Cortex of kidney (tissue), 1 donor: ENCODE measurements at places on chromosomes 7 and 10.

DNA sequence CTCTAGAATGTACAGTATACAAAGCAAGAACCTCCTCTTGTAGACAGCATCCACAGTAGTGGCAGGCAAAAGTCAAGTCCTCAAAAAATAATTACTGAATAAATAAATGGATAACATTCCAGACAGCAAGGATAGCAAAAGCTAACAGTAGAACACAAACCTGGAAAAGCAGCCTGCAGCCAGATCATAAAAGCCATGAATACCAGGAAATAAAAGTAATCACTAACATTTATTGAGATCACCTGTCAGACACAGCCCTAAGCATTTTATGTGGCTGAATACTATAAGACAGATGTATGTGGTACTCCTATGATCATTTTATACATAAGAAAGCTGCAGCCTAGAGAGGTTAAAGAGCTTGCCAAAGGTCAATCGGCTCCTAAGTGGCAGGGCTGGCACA is 34.0 kb downstream of the CUL2 start:
- DNase-seq: no peak

- no peak for DNase-seq
Measured at GRCh38 chr10:46254467-46254866, 32.3 kb upstream of the ANTXRL start.

DNA sequence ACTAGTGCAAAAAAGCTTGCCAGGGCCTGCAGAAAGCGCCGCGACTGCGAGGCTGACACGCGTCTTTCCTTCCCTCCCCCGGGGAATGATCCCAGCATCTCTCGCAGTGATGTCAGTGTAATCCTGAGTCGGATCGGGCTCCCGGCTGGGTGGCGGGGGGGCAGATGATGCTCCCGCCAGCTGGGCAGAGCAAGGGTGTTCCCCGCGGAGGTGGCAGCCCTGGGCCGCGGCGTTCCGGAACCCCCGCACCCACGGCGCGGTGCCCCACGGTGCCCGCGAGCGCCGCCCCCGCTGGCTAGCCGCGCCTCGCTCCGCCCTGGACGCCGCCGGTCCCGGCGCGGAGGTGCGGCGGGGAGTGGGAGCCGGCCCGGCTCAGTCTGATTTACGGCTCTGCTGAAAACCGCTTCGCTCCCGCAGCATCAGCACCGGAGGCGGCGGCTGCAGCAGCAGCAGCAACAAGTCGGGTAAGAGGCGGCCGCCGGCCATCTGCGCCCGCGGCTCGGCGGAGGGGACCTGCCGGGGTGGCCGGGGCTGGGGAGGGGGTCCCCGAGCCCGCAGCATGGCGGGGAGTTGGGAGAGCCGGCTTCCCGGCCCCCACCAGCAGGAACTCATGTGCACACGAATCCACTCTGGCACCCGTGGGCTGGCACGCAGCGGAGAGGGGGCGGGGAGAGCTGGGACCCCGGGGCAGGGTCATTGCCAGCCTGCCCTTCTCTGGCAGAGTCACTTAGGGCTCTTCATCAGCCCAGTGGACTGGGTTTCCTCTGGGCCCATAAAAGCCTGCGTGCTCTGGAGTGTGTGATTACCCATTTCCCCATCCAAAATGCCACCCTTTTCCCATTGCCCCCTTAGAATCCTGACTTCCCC is at the start of gene ZNF365:
ZNF365 (plus strand) TSS at position 375 of the 867 bp plus-strand sequence. CDS start 1,825 bp downstream, outside the sequence.
- no peak for DNase-seq

DNA sequence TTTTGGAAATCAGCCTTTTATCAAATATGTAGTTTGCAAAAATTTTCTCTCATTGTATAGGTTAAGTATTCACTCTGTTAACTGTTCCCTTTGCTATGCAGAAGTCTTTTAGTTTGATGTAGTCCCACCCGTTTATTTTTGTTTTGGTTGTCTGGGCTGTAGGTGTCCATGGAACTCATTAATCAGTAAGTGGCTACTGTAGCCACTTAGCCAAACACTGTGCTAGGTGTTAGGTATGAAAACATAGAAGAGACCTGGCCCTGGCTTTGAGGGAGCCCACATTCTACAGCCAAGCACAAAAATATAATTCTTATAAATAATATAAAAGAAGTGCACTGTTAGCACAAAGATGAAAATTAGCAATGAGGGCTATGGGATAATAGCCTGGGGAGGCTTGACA is 133.5 kb downstream of the ETV1 start:
- no peak for DNase-seq

DNA sequence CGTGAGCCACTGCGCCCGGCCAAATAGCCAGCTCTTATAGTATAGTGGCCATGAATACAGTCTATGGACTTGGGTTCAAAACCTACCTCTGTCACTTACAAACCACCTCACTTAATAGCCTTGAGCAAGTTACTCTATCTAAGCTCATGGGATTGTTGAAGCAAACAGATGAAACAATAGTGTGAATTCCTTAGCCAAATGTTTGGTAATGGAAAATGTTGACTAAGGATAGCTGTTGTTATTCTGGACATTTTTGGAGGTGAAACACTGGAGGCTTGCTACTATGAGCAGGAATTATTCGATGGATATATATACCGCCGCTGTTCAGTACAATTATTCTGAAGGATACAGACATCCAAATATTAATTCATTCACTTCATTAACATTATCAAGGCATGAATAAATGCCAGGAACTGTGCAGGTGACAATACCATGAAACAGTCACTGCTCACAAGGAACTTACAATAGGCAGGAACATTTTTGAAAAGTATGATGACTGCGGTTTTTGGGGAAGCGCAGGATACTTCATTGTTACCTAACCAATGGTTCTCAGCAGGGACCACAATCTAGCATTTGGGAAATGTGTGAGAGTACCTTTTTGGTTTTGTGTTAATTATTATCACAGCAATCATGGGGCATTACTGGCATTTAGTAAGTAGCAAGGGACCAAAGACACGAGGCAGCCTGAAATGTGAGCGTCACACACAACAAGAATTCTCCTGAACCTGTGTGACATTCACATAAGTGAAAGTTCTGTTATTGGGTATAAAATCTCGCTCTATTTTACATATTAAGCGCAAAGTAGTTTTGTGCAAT is 55.7 kb downstream of the CUBN start:
- no peak for DNase-seq

DNA sequence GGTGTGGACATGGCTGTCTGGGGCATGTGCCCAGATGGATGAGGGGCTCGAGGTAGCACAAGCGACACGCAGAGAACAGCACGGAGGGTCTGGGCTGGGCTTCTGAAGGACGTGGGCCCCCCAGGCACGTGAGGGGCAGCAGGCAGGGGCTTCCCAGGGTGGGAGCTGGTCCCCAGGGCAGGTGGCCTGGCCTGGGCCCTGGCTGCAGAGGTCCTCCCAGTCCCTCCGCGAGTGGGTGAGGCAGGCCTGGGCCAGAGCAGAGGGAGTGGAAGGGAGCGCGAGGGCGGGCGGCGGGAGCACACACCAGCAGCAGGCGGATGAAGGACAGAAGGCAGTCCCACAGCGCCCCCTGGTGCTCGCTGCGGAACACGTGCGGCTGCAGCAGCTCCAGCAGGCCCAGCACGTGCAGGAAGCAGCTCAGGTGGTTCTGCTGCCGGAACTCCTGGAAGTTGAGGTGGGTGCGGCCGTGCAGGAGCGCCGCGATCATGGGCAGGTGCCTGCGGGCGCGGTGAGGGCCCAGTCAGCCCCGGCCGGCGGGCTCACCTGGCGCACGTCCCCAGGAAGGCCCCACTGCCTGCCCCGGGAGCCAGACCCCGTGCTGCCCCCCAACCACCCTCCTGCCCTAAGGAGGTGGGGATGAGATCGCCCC is 14.7 kb upstream of the MICALL2 start:
- no peak for DNase-seq
